ENCODE measurements at places on chromosomes 13 and 19.

DNA sequence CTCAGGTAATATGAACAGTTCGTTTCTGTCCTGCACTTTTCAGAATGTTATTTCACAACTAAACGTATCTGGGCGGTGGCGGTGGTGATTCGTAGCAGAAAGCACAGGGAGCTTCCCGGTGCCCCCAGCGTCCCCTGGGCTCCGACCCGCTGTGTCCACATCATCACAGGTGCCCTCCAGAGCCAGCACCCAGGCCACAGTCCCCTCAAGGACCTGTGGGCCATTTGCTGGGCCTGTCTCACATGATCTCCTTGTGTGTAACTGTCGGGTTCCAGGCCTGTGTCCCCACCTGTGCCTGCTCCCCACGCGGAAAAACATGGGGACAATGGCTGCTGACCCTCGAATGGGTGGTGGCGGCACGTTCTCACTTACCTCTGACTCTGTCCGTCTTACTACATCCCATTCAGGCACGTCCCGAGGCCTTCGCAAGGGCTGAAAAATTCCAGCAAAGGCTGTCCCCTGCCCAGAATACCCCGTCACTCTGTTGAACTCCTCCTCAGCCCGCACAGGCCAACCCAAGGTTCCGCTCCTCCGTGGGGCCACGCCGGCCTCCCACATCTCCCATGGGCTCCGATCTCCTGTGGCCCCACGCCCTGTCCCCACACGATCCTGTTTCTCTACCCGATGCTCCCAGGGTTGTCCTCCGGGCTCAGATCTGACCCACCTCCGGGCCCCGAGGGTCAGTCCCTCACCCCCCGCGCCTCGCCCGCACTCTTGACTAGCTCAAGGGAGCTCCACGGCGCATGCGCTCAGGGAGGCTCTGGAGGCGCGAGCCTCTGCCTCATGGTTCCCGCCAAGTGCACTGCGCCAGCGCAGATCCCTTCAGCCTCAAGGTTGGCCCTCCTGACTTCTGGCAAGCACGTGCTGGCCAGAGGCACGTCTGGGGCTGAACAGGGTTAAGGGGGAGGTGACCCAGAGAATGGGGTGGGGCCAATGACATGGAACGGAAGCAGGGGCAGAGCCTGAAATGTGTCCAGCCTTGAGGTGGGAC, 21.2 kb downstream of the DEDD2 start:
- DNase-seq, result no peak

GRCh38 chr19:34578751-34579150, 97.2 kb downstream of the WTIP start:
- DNase-seq, result no peak

GRCh38 chr13:85995788-85996418, 196.7 kb upstream of the SLITRK6 start:
- no peak for DNase-seq

DNA sequence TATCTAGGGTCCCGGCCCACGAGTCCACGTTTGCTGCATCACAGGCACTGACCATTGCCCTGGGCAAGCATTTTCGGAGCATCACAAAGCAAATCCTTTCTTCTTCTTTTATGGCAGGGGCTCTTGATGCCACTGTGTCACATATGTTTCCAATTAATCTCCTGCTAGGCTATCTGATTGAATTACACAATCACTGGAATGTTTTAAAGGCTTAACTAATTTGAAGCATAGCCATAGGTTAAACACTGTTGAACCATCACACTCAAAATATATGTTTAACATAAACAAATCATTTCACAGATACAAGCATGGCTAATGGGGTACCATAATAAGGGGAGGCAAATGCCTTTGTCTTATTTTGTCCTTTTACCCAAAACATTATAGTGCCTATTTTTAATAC, 338.3 kb downstream of the POU4F1 start:
- no peak for DNase-seq

All from astrocyte (in vitro differentiated cells and primary cell).